ENCODE measurements at places on chromosomes 13 and 19. TPM values are rescaled to one million over a fixed set of nuclear protein-coding genes. Genes with fewer than 3 reads are reported as not detected.

The PDE4C gene
- not detected for total RNA-seq

- no peak for DNase-seq
Observed at GRCh38 chr13:38617936-38618335, 68.9 kb upstream of the FREM2 start.

DNA sequence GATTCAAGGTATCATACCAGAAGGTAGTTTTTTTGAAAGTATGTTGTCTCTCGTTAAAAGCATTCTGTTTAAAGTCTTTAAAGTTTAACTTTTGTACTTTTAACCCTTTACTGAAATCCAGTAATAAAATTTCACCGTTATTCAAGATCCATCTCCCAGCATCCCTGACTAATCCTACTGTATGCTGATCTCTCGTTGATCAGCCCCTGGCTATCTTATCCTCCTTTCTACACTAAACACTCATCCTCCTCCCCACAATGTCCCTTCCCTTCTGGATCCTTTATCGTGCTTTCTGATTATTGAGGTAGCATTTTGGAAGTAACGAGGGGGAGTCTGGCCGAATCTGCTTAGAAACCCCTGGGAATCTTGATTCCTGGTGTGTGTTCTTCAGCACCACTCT lies 1.3 kb downstream of the TPP2 start:
- no peak for DNase-seq

- DNase-seq: no peak
Observed at GRCh38 chr13:52179925-52180324, 20.5 kb upstream of the NEK3 start.

- DNase-seq: no peak
Observed at GRCh38 chr19:51168564-51169282, 26.6 kb downstream of the SIGLEC7 start.

Data from A673 (cell line).